Gastrocnemius medialis (tissue), 4 donors: ENCODE measurements at places on chromosomes 11 and 22. TPM values are rescaled to one million over a fixed set of nuclear protein-coding genes. Genes with fewer than 3 reads are reported as not detected.

LUZP2 gene
- not detected for total RNA-seq

SEPTIN5 gene
- 5.4 TPM for total RNA-seq

GRCh38 chr22:48893288-48894063, 934.2 kb downstream of the BRD1 start:
- no peaks in the 10 kb centered on the region for H3K36me3 ChIP-seq
- no peak for DNase-seq
- no peak overlapping the region for H3K27ac ChIP-seq

DNA sequence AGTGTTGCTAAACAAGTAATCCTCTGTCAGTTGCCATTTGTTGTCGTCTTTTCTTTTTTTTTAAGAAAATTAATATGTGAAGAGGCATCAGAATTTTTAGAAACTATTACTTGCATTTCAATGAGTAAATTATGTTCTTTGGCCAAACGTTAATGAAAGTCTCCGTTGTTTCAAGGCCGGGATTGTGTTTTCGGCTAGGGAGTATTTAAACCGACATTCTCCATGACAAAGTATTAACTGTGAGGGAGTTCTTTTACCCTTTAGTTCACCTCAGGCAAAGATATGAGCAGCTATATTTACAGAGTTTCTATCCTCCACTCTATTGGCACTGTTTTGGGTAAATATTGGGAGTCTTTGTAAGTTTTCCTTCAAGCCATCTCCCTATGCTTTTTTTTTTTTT, 668.9 kb downstream of the METTL15 start:
- no peaks in the 10 kb centered on the region for H3K36me3 ChIP-seq
- no peak for DNase-seq
- no peak overlapping the region for H3K27ac ChIP-seq
- H3K4me3 ChIP-seq: no peak overlapping the region

GRCh38 chr22:27378995-27379394, 422.6 kb downstream of the MN1 start:
- peaks cover 7% of the 10 kb centered on the region for H3K27me3 ChIP-seq
- H3K4me1 ChIP-seq: no peaks in the 10 kb centered on the region
- DNase-seq: no peak
- no peak overlapping the region for H3K4me3 ChIP-seq
- no peaks in the 10 kb centered on the region for H3K36me3 ChIP-seq

- H3K27me3 ChIP-seq: no peaks in the 10 kb centered on the region
- H3K36me3 ChIP-seq: peaks cover 29% of the 10 kb centered on the region
- H3K4me1 ChIP-seq: peaks cover 8% of the 10 kb centered on the region
- no peak for DNase-seq
These were observed 8.3 kb downstream of the NDUFV1 start for GRCh38 chr11:67614730-67615714.

RAG2 gene
- total RNA-seq: not detected

GRCh38 chr11:44774731-44775130, 48.0 kb downstream of the TSPAN18 start:
- H3K27me3 ChIP-seq: no peaks in the 10 kb centered on the region
- H3K27ac ChIP-seq: no peak overlapping the region
- no peak for DNase-seq
- no peak overlapping the region for H3K4me3 ChIP-seq
- no peaks in the 10 kb centered on the region for H3K4me1 ChIP-seq

CARD10 gene
- total RNA-seq: 5.7 TPM

GRCh38 chr22:48499456-48500425, 1327.9 kb downstream of the BRD1 start:
- H3K36me3 ChIP-seq: no peaks in the 10 kb centered on the region
- H3K27ac ChIP-seq: no peak overlapping the region
- H3K4me1 ChIP-seq: no peaks in the 10 kb centered on the region
- peaks cover 3% of the 10 kb centered on the region for H3K27me3 ChIP-seq
- H3K4me3 ChIP-seq: no peak overlapping the region
- DNase-seq: no peak

PHOX2A gene
- total RNA-seq: not detected

MYO18B gene
- 361 TPM for total RNA-seq

DNA sequence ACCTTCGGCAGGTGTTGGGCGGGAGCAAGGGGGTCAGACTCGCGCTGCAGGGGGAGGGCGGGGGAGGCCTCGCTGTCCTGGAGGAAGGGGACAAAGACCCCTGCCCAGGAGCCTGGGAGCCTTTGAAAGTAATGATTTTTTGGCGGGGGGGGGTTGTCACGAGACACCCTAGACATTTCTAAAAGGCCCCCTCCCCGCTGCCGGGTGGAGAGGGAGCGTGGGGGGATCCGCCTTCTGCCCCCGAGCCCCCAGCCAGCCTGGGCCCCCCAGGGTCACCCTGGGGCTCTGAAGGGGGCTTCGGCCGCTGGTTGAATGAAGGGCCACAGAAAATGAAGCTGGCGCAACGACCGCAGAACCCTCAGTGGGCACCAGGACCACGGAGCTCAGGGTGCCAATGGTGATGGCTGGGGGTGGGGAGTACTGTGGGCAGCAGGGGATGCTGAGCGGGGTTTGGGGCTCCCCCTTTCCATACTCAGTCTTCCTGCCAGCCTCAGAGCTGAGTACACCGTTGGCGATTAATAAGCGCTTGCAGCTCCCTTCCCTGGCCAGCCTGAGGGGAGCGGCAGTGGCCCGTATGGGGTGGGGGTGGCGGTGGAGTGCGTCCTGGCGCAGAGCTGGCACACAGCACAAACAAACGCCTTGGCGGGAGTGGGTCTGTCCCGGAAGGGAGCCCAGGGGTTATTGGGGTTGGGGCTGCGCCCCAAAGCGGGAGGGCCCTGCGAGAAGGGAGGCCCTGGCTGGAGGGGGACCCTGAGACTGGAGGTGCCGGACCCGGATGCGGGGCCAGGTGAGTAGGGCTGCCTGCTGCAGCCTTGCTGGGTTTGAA, 1.2 kb upstream of the DUSP8 start:
- H3K27ac ChIP-seq: peak overlapping the region; percentile 85
- no peaks in the 10 kb centered on the region for H3K27me3 ChIP-seq
- no peak for DNase-seq
- H3K4me3 ChIP-seq: peak overlapping the region; percentile 61
- no peaks in the 10 kb centered on the region for H3K36me3 ChIP-seq

- no peaks in the 10 kb centered on the region for H3K27me3 ChIP-seq
- peak overlapping the region; percentile 73 for H3K4me3 ChIP-seq
- H3K4me1 ChIP-seq: peaks cover 27% of the 10 kb centered on the region
- peaks cover 42% of the 10 kb centered on the region for H3K36me3 ChIP-seq
- H3K27ac ChIP-seq: peak overlapping the region; percentile 93
- no peak for DNase-seq
These were observed 1.1 kb downstream of the PRDX5 start for GRCh38 chr11:64318766-64319761.

DNA sequence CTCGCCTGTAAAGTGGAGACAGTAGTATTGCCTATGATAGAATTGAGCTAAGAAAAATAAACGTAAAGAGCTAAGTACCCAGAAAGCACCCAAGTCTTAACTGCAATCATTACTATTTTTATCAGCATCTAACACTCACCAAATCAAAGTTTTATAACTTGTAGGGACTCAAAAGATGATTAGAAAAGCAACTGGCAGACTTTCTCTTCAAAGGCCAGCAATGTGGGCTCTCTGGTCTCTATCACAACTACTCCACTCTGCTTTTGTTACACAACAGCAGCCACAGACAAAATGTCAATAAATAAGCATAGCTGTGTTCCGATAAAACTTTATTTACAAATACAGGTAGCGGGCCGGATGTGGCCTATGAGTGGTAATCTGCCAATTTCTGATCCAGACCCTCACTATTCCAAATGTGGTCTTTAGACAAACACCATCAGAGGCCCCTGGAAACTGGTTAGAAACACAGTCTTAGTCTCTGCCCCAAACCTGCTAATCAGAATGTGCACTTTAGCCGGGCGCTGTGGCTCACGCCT, 8.2 kb downstream of the TPST2 start:
- peaks cover 23% of the 10 kb centered on the region for H3K4me1 ChIP-seq
- no peak overlapping the region for H3K27ac ChIP-seq
- no peaks in the 10 kb centered on the region for H3K27me3 ChIP-seq
- DNase-seq: no peak
- H3K4me3 ChIP-seq: no peak overlapping the region

DNA sequence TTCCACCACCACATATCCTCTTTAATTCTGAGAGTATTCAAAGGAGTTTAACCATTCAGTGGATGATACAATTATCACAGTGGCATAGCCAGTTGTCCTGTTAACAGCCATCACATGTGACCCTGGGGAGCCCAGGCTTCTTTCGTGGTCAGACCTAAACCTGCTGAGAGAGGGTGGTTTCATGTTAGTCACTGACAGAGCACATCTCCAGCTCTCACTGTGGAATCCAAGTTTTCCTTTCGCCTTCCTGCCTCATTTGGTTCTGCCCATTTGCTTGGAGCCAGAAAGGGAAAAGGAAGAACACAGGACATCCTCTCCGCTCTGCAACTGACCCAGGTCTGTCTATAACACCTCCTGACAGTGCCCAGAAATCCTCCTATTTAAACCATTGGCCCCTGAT, 60.4 kb downstream of the MCHR1 start:
- no peak overlapping the region for H3K4me3 ChIP-seq
- H3K4me1 ChIP-seq: no peaks in the 10 kb centered on the region
- DNase-seq: no peak
- no peaks in the 10 kb centered on the region for H3K36me3 ChIP-seq
- no peak overlapping the region for H3K27ac ChIP-seq
- no peaks in the 10 kb centered on the region for H3K27me3 ChIP-seq

GRCh38 chr22:44663256-44663999, 38.6 kb upstream of the PRR5 start:
- no peak overlapping the region for H3K4me3 ChIP-seq
- no peaks in the 10 kb centered on the region for H3K27me3 ChIP-seq
- no peak for DNase-seq
- H3K36me3 ChIP-seq: no peaks in the 10 kb centered on the region

GRCh38 chr11:65789230-65790103, 2.6 kb downstream of the OVOL1 start:
- H3K27me3 ChIP-seq: peaks cover 40% of the 10 kb centered on the region
- H3K4me3 ChIP-seq: no peak overlapping the region
- H3K27ac ChIP-seq: no peak overlapping the region
- H3K4me1 ChIP-seq: peaks cover 4% of the 10 kb centered on the region
- no peaks in the 10 kb centered on the region for H3K36me3 ChIP-seq

KRTAP5-7 gene
- total RNA-seq: not detected

DNA sequence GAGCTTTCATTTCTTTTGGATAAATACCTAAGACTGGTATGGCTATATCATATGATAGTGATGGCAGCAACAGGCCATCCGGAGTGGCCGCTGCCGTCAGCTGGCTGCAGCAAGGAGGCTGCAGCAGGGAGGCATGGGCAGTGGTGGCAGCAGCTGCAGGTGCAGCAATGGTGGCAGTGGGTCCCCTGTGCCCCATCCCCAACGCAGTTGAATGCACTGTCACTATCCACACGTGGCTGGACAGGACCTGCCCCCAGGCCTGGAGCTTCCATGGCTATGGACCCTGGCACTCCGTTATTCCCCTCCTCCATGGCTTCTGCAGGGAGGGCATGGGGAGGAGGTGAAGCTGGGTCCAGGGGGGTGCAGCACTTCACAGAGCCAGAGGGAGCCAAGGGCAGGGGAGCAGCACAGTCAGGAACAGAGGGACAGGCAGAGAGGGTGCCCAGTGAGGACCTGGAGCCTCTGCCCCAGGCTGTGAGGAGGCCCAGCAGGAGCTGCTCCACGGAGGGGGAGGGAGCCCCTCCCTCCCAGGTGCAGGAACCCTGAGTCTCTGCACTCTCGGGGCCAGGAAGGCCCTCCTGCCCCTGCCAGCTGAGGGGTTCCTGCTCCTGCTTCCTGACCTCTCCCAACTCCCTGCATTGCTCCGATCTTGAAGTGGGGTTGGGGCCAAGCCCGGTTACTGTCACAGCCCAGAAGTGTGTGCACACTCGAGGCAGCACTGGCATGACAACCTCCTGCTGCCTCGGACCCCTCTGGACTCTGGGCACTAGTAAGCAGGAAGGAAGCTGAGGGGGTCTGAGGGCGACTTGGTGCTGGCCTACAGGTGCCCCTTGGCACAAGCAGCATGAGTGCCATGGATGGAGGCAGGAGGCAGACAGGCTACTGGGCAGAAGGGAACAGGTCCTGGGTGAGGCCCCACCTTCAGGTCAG, 466.3 kb downstream of the GUCY1A2 start:
- no peak for DNase-seq
- no peak overlapping the region for H3K27ac ChIP-seq
- no peaks in the 10 kb centered on the region for H3K36me3 ChIP-seq

GRCh38 chr11:125649465-125650166, 24.7 kb downstream of the CHEK1 start:
- DNase-seq: no peak
- H3K4me1 ChIP-seq: no peaks in the 10 kb centered on the region
- H3K27me3 ChIP-seq: no peaks in the 10 kb centered on the region

DNA sequence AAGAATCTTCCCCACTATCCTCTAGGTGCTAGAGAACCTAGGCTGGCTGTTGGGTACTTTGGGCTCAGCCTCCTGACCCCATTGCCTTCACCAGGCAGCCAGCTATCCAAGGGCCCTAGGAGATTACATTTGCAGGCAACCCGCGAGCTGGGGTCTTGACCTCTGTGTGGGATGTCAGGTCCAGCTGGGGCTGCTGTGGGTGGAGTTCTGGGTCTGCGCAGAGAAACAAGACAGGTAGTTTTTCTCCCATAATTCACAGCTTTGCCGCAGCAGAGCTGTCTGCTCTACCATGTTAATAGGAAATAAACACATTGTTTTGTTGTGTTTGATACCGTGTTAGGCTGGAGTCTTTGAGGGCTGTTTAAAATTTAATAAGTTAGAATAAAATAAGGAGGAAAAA, 142.8 kb upstream of the PLET1 start:
- peaks cover 5% of the 10 kb centered on the region for H3K27me3 ChIP-seq
- H3K27ac ChIP-seq: no peak overlapping the region
- H3K4me3 ChIP-seq: no peak overlapping the region
- H3K36me3 ChIP-seq: no peaks in the 10 kb centered on the region
- DNase-seq: no peak
- peaks cover 12% of the 10 kb centered on the region for H3K4me1 ChIP-seq

FXYD6 gene
- total RNA-seq: 6.4 TPM

ZP1 gene
- total RNA-seq: not detected

OR9G1 gene
- total RNA-seq: not detected

DNA sequence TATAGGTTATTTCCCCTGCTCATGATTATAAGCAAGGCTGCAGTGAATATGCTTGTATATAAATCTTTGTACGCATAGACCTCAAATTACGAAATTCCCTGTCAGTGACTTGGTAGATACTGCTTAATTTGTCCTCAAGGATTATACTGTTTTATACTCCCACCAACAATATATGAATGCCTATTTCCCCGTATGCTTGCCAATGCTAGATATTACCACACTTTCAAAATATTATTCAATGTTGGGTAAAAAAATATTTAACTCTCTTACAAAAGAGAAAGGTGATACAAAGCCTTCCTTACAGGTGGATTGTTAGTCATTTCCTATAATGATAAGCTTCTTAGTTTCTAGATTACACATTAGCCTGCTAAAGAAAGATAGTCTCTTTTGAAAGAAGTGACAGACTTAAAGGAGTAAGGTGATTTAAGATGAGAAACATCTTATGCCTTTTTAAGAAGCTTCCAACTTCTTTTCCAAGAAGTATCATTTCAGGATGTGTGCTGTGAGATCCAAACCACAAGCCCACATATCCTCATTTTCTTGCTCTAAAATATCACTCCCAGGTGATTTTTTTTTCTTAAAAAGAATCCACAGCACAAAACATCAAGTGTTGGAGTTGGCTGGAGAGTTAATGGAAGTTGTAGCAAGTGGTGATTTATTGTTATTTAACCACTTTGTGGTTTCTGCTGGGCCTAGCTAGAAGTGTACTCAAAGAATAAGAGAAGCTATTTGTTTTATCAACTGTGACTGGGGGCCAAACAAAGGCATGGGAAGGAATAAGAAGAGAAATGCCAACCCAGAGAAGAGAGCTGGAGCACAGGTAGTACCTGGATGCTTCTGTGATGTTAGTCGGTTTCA, 59.2 kb downstream of the BARX2 start:
- no peaks in the 10 kb centered on the region for H3K36me3 ChIP-seq
- H3K4me1 ChIP-seq: no peaks in the 10 kb centered on the region
- no peak overlapping the region for H3K4me3 ChIP-seq
- H3K27ac ChIP-seq: no peak overlapping the region
